Aorta (tissue), 5 donors: ENCODE measurements at places on chromosomes 1 and 21.

DNA sequence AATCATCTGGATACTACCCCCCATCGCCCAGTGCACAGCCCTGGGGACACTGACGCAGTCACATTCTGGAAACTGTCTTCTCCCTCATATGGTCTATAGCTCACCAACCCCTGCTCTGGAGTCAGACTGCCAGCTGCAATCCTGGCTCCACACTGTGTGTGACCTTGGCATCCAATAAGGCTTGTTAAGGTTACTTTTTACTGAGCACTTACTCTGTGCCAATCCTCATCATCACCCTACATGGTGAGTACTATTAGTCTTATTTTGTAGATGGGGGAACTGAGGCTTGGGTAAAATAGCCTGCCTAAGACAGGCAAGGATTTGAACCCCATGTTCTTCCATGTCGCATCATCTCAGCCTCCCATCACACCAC, 34.9 kb downstream of the AHDC1 start:
- DNase-seq, result no peak

GRCh38 chr1:202192770-202193613, 607 bp upstream of the LGR6 start:
- DNase-seq, result peak; percentile 67

DNA sequence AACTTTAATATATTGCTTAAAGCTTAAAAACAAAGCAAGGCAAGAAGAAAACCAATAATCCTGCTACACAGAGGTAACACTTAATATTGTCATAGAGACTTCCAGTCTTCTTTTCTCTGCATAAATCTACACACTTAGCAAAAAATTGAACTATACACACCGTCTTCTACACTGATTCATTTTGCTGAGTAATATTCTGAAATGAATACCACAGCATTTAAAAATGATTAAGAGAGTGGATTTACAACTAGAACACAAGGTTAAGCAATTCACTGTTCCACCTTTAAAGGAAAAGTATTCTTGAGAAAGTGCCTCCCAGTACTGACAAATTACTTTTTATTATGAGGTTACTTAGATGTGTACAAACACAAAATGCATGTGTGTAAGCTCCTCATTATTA, 22.2 kb upstream of the ITPKB start:
- DNase-seq, result no peak

DNA sequence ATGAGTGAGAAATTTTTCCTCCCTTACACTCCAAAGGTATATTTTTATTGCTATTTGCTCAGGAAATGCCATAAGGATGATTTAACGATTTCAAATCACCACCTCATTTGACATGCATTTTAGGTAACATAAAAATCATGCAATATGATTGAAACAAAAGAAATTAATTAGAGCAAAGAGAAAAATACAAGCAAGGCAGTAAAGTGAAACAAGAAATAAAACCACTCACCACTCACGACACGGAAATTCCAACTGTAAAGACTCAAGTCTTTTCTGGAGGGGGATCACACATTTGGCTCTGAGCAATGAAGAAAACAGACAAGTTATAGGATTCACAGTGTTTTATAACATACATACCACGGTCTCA, 86.8 kb upstream of the ARHGAP29 start:
- no peak for DNase-seq

- DNase-seq, result no peak
These were observed 4.2 kb upstream of the GNL2 start for GRCh38 chr1:37599940-37600339.
